ENCODE measurements at places on chromosomes 2 and 18.

DNA sequence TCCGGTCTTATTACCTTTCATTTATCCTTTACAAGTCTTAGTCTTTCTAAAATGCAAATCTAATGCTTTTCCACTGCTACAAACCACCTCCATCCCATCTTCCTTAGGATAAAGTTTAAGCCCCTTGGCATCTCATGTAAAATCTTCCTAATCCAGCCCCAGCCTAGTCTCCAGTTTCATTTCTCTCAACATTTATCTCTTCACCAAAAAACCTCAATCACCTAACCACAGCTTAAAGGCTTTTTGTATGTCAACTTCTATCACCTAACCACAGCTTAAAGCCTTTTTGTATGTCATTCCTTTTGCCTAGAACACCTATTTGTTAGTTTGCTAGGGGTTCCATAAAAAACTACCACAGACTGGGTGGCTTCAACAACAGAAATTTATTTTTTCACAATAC is 4.2 kb downstream of the TRAK2 start:
- no peak for DNase-seq

- no peak for DNase-seq
Observed at GRCh38 chr2:8581234-8581561, 100.7 kb upstream of the ID2 start.

GRCh38 chr2:135798275-135798705 is 38.7 kb downstream of the LCT start:
- DNase-seq: no peak

DNA sequence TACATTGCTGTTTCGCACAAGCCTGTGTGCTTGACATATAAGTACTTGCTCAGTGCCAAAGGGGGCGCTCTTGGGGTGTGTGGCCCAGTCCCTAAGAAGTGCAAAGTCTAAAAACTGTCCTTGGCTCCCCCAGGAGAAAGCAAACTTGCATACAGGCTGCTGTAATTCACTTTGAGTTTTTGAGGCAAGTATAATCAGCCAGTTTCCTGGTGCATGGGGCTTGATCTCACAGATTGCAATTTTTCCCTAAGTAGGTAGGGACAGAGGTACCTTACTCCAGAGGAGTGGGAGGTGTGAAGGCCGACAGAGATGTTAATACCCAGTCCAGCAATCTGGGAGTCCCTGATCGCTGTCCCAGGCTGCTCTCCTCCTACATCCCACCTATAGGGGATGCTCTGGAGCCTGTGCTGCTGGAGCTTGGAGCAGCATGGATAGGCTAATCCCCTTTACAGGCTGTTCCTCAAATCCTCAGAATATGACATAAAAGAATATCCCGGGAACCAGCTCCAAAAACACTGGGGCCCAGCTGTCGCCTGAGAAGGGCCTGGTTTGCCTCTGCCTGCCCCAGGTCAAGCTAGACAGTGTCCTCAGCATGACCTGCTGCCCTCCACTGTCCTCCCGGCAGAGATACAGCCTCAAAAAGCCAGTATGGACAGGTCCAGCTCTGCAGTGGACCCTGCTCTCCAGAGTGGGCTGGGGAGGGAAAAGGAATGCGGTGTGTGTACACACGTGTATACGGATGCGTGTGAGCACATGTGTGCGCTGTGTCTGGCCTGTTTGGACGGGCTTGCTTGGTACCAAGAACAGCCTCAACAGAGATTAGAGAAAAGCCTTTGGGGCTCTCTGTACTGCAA is 136.5 kb upstream of the HAAO start:
- no peak for DNase-seq

GRCh38 chr2:195049372-195050031 is 607.5 kb upstream of the SLC39A10 start:
- no peak for DNase-seq

- no peak for DNase-seq
Observed at GRCh38 chr18:13562494-13563029, 163.8 kb downstream of the FAM210A start.

- DNase-seq: peak; percentile 54
Observed at GRCh38 chr2:190382851-190383250, 25.3 kb upstream of the MFSD6 start.

DNA sequence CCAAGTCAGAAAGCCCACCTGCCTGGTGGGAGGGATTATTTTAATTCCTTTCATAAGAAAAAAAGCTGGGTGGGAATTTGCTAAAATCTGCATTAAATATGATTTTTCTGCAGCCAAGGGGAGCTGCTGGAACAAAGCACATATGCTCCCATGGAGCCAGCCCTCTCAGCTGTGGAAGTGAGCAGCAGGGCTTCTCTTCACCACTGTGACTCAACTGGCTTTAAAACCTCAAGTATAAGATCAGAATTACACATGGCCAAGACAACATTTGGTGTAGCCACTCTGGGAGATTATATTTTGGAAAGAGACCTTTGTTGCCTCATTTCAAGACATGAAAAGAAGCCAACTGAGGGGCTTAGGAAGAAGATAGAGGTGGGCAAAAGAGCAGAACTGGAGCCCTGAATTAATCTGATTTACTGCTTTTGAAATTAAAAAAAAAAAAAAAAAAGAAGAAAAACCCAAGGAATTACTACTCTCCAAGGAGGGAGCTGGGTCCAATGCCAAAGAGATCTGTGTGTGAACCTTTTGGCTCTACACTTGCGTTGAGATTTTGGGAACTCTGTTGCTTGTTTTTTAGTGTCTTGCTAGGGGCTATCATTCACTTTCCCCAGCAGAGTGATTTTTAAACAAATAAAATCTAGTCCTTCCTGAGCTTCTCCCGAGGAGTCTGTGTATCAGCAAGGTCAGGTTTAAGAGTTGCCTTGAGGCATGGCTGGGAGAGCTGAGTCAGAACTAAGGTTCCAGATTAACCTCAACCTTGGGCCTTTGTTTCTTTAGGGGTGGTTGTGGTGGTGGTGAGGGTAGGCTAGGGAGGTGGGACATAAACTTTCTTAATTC is 6.0 kb downstream of the LHCGR start:
- DNase-seq: peak; percentile 31

GRCh38 chr2:44135296-44135695 is 33.4 kb upstream of the PPM1B start:
- no peak for DNase-seq

GRCh38 chr2:189577121-189577520 is 3.5 kb downstream of the SLC40A1 start:
- DNase-seq: no peak

DNA sequence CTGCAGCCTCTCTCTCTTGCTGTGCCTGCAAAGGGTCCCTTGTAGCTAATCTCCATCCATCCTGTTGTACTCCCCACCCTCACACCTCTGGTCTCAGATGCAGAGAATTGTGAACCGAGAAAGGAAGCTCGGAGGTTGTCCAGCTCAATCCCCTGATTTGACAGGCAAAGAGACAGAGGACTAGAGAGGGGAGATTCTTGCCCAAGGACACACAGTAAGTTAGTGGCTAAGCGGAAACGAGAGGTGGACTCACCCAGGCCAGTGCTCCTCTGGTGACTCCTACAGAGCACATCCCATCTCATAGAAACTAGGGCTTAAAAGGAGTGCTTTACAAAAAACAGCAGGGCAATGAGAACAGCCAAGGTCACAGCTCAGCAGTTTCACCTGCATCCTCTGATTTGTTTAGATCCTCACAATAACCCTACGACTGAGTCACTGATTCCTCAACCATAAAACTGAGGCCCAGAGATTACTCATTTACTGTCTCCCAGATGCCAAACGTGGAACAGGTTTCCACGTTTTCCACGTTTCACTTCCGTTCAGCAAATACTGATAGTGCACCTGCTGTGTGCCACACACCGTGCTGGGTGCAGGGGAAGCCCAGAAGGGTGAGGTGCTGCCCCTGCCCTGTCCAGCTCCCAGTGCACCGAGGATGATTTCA is 22.1 kb downstream of the EHD3 start:
- DNase-seq: no peak

DNA sequence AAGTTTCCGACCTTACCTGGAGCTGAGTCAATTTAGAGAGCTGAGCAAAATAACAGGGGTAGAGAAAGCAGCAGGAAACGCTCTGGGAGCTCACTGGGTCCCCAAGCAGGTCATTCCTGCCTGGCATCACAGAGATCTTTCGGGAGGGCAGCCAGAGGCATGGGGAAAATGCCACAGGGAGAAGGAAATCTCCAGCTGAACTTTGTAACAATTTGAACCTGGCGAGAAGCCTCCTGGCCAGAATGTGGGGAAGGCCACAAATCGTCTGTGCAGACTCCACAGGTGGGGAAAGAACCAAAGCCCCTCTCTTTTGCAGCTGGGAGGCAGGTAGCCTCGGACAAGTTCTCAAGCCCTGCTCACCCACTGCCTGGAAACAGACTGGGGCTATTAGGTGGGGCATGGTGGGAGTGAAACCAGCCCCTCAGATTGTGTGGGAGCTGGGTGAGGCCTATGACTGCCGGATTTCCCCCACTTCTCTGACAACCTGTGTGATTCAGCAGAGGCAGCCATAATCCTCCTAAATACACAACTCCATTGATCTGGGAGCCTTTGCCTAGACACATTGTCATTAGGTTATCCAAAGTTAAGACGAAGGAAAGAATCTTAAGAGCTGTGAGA is 53.9 kb downstream of the INO80D start:
- DNase-seq: no peak

DNA sequence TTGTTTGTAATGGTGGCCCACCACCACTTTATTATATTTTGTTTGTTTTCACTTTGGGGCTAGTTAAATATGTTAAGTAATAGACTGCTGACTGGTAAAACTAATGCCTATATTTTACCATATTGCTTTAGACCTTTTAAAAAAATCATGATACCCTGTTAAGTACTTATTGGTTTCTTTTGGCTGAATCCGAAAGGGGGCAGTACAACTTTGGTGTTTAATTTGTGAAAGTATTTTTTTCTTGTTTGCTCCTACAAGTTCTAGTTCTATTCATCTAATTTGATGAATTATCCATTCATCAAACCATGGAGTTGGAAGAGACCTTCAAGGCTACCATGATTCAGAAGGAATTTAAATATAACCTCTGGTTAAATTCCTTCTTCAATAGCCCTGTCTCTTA is 147.0 kb downstream of the MBD5 start:
- DNase-seq: no peak

- DNase-seq: no peak
Observed at GRCh38 chr2:45460825-45461224, 150.2 kb downstream of the SRBD1 start.

DNA sequence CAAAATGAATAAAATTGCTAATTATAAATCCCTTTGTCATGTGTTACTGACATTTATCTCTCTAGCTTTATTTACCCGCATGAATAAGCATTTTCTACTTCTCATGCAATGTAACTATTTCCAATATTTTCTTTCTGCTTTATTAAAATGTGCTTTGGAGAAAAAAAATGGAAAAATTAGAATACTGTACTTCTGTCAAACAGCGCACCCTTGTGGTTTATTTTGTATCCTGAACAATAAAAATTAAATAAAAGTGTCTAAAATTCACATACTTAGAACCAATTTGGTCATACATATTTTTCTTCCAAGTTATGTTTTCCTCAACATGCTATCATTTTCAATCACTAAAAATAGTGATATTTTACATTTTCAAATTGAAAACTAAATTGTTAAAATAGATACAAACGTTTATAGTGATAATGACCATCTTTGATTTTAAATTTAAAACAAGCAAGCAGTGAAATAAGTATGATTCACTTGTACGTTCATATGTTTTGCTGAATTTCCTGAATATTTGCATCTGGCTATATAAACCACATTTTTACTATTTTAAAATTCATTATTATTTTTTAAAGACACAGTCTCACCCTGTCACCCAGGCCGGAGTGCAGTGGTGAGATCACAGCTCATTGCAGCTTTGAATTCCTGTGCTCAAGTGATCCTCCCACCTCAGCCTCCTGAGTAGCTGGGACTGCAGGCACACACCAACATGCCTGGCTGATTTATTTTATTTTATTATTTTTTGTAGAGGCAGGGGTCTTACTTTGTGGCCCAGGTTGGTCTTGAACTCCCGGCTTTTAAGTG is 95.9 kb upstream of the GRB14 start:
- DNase-seq: no peak

- DNase-seq: no peak
Observed at GRCh38 chr2:221106241-221106640, 465.9 kb downstream of the EPHA4 start.

DNA sequence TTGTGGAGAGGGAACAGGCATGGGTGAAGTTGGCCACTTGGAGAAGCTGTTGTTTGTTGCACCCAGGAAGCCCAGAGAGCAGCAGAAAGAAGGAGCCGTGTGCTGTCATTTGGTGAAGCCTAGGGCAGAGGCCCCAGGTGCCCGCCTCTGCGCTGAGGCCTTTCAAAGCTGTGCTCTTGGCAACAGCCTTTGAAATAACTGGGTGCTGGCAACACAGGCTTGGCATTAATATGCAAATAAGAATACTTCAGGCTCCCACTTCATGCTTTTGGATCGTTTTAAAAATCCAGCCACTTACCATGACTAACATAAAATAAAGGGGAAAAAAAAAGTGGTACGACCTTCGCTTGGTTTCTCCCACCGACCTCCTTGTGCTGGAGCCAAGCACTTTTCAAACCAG is 41.1 kb downstream of the DHRS9 start:
- DNase-seq: no peak

- no peak for DNase-seq
Observed at GRCh38 chr2:207227062-207227748, 61.5 kb upstream of the KLF7 start.

DNA sequence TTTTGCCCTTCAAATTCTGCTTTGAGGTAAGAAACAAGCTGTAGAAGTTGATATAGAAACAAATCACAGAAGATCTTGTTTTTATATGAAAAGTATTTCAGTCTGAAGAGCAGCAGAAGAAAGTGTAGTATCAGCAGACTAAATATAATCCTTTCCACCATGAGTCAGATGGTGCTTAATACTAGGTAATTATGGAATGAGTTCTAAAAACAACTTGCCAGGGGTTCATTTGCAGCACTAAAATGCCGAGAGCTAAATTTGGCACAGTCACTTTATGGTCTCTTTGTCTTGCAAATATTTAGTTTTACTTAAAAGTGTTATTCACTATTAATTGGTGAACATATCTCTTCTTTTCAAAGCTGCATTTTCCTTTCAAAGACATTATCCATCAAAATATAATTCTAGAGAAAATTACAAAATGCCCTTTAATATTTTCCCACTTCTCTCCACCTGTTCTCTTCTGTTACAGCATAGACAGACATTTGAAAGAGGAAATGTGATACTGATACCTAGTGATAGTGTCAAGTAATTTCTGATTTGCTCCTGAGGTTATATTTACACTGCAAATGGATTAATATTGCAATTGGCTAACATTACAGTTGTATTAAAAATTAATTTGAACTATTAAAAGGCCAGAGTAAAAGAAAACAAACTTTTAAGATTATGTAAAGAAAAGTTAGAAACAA is 5.3 kb downstream of the MYL1 start:
- DNase-seq: no peak

- no peak for DNase-seq
Observed at GRCh38 chr2:6777626-6778025, 88.1 kb downstream of the CMPK2 start.
